Activated naive CD4-positive, alpha-beta T cell treated with anti-CD3 and anti-CD28 coated beads for 36 hours (primary cell): ENCODE measurements at places on chromosomes 11 and 22.

DNA sequence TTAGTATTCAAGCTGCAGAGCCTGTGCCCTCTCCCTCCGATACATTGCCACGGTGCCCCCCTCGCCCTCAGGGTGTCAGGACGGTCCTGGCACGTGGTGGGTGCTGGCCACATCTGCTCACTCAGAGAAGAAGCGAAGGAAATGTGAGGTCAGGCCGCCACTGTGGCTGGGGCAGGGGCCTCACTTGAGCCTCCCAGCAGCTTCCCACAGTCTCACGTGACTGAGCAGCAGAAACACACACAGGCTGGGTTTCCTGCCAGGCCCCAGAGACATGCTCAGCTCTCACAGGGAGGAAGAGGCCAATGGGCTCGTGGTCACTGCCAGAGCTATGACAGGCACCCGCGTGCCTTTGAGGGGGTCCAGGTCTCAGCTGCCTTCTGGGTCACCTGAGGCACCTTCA lies 37.9 kb upstream of the PRR5 start:
- peak; percentile 62 for DNase-seq

GRCh38 chr11:73539506-73540084 lies 58.3 kb downstream of the FAM168A start:
- DNase-seq = no peak

DNA sequence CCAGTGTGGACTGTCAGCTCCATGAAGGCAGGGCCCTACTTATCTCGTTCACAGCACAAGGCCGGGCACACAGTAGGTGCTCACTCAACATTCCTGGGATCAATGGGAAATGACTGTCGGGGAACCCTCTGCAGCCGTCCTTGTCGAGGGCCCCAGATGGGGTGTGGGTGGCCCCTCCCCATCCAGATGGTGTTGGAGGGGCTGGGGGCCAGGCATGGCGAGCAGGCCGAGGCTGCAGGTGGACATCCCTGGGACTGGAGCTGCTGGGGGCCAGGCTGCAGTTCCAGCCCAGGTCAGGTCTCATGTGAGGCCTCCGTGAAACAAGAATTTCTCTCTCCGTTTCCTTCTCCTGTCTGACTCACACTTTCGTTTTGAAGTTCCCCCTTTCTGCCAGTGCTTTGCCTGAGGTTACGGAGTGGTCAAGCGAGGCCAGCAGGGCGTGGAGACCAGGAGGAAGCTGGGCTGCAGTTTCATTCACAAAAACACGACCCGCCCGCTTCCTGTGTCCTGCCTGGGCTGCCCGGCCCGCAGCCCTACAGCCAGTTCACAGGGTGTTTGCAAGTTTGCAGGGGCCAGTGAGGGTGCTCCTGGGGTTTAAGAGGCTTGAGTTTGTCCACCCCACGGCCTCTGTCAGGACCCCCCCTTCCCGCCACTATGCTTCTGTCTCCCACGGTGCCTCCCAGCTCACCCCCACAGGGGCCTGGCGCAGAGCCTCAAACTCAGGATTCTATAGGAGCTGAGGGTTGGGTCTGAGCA lies 4.5 kb downstream of the MYEOV start:
- DNase-seq = peak; percentile 32

DNA sequence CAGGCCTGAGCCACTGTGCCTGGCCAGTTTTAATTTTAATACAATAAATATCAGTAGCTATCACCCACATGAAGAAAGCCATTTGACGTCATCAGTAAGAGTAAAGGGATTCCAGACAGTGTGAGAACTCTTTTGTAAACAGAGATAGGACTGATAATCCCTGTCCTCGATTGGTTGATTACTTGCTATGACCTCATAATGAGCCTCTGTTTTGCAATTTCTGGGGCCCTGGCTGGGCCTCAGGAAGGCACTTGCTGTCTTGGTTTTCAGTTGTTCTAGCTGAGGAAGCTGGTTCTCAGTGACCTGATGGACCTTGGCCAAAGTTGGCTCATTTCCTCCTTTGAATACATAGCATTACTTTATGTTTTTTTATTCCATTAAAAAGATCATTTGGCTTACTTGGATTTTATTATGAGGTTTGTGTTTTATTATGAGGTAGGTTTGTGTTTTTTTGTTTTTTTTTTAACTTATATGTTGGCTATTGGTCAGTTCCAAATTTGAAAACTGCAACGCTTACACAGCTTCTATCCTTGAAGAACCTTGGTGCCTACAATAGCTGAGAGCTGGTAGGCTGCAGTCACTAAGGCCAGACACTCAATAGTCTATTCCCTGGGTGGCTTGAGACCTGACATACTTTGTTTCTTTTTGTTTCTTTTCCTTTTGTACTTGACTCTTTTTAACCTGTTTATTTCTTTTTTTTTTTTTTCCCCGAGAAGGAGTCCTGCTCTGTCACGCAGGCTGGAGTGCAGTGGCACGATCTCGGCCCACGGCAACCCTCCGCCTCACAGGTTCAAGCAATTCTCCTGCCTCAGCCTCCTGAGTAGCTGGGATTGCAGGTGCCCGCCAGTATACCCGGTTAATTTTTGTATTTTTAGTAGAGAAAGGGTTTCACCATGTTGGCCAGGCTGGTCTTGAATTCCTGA lies 20.0 kb downstream of the MARK2 start:
- no peak for DNase-seq

- peak; percentile 76 for DNase-seq
These were observed 56.8 kb downstream of the PRR5L start for GRCh38 chr11:36352922-36353321.

GRCh38 chr11:29957431-29957830 lies 59.4 kb downstream of the KCNA4 start:
- no peak for DNase-seq

- no peak for DNase-seq
These were observed 51.7 kb upstream of the RCN1 start for GRCh38 chr11:32039149-32039548.

DNA sequence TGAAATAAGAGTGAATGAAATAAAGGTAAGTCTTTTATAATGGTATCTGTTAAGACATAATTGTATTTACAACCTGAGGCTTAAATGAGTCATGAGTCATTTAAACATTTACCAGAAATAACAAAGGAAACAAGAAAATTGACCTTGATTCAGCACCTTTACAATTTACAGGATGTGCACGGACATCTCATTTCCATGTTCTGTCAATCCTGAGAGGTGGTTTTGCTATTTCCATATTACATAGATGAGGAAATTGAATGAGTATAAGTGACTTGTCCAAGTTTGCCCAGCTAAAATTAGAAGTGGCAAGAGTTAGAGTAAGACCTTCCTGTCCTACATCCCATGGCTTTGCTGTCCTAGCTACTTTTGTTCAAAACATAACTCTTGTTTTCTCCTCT lies 89.1 kb downstream of the TRIM44 start:
- DNase-seq = no peak

DNA sequence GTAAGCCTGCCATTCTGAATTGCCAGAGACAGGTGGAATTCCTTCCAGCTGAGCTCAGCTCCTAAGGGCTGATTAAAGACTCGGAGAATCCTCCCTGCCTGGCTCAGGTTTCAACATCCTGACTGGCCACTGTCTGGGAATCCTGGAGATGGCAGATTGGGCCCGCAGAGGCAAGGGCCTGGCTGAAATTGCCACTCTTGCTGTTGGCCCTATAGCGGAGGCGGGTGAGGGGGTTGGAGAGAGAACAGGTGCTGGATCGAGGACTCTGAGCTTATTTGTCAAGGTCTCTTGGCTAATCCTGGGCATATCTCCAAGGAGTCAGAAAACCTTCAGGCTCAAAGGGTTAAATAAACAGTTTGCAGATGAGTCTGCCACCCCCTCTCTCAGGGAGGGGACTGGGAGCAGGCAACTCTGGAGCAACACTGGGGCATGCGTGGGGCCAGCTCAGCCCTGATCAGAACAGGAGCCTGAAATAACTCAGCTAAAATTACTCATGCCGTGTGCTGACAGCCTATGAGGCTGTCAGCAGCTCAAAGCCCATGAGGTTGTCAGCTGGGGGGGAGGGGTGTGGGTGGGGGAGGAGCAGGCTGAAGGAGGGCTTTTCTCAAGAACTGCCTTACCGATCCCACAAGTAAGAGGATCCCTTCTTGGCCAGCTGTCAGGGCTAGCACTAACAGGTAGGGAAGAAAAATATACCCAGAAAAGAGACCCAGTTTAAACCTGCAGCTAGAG lies 14.7 kb upstream of the MFRP start:
- peak; percentile 72 for DNase-seq

GRCh38 chr22:44892803-44893730 lies 116.7 kb downstream of the PHF21B start:
- DNase-seq = no peak

GRCh38 chr11:117691218-117691514 lies 105.8 kb downstream of the DSCAML1 start:
- DNase-seq = no peak

DNA sequence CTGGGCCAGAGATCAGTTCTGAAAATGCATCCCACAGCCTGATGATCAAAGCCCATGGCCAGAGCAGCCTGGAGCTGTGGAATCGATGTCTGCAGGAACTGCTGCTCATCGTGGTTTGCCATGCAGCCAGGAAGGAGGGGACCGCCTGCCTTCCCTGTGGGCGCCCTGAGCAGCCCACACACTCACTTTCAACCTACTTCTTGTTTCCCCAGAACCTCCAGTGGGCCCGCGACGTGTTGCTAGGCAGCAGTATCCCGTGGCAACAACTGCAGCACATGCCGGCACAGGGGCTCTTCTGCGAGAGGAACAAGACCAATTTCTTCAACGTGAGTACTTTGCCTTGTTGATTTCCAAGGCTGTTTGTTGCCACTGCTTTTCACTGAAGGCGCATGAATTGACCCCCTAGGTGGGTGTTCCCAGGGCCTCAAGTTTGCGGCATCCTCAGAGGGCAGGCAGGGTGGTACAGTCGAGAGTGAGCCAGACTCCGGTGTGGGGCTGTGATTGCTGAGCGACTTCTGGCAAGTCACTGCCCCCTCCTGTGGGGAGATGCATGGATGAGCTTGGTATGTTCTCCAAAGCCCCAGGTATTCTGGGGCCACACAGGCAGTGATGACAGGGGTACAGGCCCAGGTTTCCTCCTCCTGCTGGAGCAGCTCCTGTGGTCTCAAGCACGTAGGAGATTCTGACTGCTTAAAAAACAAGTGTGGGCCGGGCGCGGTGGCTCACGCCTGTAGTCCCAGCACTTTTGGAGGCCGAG lies 47.0 kb upstream of the SUSD2 start:
- DNase-seq = peak; percentile 73

DNA sequence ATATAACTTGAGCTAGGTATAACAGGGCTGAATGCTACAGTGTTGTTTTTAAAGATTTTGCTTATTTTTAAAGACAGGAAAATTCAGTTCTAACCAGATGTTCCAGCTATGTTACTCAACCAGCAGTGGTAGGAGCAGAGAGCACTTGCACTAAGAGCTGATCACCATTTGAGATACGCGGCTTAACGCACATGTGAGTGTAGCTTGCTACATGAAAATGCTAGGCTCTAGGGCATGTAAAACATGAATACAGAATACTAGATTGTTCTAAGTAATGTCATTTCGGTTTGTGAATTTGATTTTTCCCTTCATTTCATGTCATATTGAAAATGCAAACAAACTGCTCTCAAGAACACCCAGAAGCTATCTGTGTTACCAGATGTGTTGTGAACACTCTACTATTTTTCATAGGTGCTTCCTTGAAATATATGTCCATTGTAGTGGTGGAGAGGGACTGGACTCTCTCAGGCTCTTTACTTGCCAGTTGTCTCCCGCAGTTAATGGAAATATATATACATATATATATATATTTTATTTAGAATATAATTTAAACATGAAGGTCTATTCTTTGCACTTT lies 10.8 kb upstream of the TECTA start:
- DNase-seq = no peak

- DNase-seq = no peak
These were observed 42.4 kb upstream of the API5 start for GRCh38 chr11:43269254-43269918.

- DNase-seq = no peak
These were observed 154.2 kb downstream of the LDLRAD3 start for GRCh38 chr11:36098087-36098486.

DNA sequence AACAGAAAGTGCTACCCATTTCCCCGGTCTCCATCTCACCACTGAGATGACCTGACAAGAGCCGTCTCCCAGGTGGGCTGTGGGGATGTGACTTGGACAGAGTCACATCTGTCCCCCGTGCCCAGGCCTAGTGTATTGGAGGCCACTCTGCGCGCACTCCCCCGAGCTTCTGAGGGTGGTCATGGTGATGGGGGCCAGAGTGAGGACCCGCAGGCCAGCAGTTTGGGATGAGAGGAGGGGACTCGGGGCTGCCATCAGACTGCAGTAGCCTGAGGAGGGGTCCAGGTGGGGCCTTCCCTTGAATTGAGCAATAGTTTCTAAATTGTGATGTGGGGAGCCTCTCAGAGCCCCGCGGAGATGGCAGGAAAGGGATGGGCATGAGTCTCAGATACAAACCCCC lies 852.6 kb downstream of the TBC1D22A start:
- DNase-seq = no peak

DNA sequence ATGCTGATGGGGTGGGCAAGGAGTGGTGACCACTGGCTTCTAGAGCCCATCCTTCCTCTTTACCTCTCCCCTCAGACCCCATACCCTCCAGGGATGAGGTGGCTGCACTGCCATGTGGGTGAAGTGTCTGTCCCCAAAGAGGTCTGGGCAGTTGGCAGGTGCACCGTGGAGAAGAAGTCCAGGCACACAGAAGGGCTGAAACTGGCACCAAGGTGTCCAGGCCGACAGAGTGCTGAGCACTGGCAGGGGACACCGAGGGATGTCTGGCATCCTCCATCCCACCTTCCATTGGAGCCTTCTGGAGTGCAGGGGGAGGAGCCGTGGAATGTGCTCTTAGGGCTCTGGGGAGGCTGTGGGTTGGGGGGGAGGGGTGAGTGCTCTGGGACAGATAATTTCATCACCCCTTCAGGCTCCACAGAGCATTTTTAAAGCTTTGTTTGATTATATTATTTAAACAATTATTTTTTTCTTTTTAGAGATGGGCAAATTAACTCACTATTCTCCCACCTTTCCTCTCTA lies 37.9 kb downstream of the PKNOX2 start:
- DNase-seq = no peak

- DNase-seq = no peak
These were observed 4.2 kb downstream of the ALDH3B1 start for GRCh38 chr11:68014157-68014946.

DNA sequence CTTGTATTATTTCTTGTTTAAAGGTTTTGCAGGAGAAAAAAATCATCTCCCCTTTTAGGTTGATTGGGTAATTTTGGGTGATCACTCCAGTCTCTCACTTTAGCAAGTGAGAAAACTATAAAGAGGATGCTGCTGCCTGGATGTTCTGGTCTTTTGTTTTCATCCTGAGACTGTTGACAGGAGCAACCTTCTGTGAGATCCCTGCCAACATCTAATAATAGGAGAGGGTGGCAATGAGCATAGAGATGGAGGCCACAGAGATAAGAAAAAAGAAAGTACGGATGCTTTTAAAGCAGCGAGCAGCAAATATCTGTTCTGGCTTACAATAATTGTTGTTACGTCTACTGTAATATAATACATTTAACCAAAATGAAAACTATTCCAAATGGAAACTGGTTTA lies 293.6 kb upstream of the MTNR1B start:
- DNase-seq = no peak

- no peak for DNase-seq
These were observed 60.4 kb downstream of the KCNC1 start for GRCh38 chr11:17794981-17795380.

GRCh38 chr11:36390963-36391471 lies 94.9 kb downstream of the PRR5L start:
- DNase-seq = peak; percentile 21
